ENCODE measurements at places on chromosomes 11 and 22.

GRCh38 chr11:15248749-15249148 lies 134.0 kb downstream of the INSC start:
- DNase-seq, result no peak

DNA sequence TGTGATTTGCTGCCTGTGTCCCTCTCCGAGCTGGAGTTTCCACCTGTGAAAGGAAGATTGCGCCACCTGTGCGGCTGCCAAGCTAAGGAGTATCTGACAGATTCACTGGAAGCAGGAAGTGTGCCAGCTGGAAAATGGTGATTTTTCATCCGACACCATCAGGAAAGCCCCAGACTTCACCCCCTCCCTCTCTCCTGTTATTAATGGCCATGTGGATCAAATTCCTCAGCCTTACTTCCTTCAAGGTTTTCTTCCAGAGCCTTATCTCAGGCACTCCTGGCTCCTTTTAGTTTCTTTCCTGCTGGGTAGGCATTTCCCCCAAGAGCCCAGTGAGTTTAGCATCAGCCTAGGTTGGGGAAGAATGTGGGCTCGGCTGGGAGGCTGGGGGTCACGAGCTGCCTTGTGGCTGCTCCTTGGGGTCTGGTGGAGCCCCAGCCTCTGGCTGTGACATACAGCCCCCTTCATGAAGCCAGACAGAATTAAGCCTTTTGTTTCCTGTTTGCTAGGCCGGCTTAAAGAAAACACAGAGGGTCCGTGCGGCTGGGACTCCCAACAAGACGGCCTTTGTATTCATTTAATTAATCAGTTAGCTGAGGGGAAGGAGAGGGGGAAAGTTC lies 37.1 kb downstream of the PKNOX2 start:
- no peak for DNase-seq

DNA sequence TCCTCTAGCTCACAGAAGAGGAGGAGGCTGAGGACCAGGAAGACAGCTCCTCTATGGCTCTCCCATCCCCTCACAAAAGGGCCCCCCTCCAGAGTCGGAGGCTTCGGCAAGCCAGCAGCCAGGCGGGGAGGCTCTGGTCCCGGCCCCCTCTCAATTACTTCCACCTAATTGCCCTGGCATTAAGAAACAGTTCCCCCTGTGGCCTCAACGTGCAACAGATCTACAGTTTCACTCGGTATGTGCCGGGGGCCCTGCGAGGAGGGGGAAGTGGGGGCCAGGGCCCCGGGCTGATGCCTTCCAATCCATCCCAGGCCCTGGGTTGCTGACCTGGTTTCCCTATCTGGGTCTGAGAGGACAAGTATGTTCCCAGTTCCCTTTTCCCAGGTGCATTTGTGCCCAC lies 7.9 kb downstream of the FOXR1 start:
- DNase-seq, result no peak

GRCh38 chr22:17955590-17956379 lies 68.6 kb downstream of the MICAL3 start:
- DNase-seq, result no peak

DNA sequence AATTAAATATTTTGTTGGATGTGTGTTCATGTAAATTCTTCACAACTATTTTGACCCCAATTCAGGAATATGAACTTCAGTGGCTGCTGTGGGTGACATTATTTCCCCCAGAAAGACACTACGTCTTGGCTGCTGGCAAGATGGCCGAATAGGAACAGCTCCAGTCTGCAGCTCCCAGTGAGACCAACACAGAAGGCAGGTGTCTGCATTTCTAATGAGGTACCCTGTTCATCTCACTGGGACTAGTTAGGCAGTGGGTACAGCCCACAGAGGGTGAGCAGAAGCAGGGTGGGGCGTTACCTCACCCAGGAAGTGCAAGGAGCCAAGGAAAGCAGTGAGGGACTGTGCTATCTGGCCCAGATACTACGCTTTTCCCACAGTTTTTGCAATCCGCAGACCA lies 65.3 kb downstream of the ZBTB44 start:
- DNase-seq, result no peak

DNA sequence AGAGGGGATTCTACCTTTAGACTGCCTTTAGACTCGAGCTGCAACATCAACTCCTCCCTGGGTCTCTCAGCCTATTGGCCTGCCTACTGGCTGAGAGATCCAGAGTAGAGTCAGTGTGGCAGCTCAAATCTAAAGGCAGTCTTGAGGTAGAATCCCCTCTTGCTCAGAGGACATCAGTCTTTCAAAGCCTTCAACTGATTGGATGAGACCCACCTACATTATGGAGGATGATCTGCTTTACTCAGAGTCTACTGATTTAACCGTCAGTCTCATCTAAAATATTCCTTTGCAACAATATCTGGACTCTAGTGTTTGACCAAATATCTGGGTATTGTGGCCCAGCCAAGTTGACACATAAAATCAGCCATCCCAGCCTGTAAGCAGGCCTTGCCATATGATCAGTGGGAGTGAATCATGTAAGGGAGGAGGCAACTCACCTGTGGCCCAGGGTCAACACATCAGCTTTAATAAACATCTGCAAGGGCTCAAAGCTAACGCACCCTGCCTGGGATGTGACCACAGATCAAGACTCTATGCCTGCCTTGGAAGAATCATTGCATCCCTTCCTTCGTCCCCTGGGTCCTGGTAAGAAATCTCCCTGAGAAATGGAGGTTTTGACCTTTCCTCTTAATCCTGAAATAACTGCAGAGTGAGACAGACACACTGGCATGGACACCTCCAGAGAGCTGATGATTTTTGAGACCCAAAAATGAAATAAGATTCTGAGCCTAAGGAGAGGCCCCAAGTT lies 198.0 kb downstream of the DBX1 start:
- no peak for DNase-seq

DNA sequence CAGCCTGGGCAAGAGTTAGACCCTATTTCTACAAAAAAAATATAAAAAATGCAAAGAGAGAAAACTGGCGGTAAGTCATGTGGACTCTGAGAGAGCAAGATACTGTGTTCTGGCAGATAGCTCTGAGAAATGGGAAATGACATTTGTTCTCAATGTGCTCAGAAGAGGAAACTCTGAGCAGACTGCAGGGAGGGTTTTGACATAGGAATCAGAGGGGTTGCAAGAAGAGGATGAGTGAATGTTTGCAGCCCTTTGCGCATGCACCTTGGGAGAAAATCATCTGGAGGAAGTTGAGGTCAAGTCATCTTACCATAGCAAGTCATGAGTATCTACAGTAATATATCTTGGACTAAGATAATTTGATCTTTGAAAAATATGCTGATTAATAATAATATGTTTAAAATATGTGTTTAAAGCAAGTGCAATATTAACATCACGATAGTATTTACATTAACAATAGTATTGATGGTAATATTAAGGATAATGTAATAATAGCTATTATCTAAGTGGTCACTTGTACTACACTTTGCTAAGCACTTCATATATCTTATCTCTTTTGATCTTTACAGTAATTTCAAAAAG lies 2.6 kb downstream of the ACER3 start:
- DNase-seq, result no peak

- no peak for DNase-seq
Measured at GRCh38 chr22:23566705-23567475, 13.2 kb downstream of the IGLL1 start.

- DNase-seq, result no peak
Measured at GRCh38 chr22:27135031-27135981, 477.9 kb downstream of the MIAT start.

GRCh38 chr11:68596231-68596630 lies 88.1 kb upstream of the GAL start:
- DNase-seq, result no peak

- no peak for DNase-seq
Measured at GRCh38 chr22:25346859-25347751, 127.7 kb downstream of the CRYBB2 start.

DNA sequence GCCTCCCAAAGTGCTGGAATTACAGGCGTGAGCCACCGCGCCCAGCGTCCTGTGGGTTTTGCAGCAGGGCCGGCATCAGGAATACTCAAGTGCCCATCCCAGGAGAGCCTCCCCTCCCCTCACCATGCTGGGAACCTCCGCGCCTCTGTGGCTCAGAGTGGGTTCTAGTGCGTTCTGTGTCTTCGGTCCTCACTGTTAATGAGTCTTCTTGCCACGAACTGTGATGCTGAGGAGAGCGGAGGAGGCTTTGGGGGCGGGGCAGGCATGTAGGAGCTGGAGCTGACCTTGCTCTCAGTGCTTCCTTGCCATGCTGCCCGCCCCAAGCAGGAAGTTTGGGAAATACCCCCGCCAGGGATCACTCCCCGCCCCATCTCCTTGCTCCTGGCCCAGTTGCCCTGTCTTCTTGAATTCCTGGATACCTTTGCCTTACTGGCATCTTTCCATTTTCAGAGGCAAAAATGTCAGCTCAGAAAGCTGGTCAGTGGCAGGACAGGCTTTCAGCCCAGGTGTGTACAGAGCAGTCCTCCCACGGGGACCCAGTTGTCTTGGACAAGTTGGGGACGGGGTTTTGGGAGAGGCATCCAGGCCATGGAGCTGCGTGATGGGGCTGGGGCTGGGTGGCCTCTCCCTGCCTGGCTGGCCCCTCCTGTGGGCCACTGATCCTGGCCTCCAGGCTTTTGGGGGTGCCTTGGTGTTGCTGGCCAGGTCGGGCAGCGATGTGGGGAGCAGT lies 5.1 kb downstream of the GRAMD4 start:
- DNase-seq, result no peak

DNA sequence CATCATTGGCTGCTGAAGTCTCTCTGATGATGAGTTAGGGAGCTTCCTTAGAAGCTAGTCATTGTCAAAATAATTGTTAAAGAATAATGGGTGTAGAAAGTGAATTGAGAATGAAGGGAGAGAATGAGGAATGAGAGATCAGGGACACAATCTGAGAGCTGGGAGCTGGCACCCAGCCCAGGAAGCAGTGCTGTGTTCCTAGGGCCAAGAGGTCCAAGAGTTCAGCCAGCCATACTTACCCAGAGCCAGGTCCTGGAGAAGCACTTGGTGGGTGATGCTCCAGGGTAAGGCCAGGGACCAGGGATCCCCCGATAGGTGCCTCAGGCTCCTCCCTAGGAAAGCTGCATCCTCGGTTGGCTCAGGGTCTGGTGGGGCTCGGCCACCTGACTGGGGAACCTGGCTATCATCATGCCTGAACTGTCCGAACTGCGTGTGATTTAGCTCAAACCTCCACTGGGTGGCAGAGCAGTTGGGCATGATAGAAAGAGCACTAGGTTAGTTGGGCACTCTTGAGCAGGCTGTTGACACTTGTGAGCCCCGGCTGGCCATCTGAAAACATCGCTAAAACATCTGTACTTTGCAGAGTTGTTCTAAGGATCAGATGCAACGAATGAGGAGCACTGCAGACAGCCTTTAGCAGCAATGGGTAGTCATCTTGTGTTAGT lies 123.9 kb upstream of the NCAM1 start:
- DNase-seq, result no peak

DNA sequence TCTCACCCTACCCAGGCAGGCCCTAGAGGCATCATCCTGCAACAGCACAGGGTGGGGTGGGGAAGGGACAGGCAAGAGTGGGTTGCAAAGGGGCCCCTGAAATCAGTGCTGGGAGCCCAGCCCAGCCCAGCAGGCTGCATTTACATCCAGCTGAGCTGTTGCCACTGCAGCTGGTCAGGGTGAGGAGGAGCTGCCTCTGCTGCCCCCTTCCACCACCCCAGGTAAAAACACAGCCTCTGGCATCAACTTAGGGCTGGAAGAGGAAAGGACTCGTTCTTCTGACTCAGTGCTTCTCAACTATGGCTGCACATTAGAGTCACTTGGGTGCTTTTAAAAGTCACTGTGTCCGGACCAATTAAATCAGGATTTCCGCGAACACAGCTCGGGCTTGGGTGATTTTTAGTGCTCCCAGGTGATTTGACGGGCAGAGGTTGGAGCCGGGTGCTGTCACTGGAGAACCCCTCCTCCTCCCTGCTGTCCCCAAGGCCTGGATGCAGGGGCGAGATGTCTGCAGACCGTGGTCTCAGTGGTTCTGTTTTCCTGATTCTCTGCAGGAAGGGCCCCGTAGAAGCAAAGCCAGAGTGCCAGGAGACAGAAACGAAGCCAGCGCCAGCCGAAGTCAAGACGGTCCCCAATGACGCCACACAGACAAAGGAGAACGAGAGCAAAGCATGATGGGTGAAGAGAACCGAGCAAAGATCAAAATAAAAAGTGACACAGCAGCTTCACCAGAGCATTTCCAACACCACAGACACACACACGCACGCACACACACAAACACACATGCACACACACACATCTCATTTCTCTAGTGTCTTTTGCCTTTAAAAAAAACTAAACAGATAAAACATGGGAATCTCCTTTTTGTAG lies 39.4 kb upstream of the TTC12 start:
- no peak for DNase-seq

DNA sequence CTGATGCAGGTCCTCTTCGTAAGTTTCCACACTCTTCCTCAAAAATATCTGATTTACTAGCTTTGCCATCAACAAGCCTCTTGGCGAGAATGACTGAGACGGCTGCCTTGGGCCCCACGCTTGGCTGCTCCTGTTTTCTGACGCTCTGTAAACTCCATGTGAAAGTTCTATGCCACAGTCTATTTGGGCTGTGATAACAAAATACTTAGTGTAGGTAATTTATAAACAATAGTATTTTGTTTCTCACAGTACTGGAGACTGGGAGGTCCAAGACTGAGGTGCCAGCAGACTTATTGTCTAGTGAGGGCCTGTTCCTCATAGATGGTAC lies 123.2 kb upstream of the SORL1-AS1 start:
- DNase-seq, result no peak

GRCh38 chr11:134818516-134818915 lies 406.5 kb upstream of the B3GAT1 start:
- DNase-seq, result no peak

DNA sequence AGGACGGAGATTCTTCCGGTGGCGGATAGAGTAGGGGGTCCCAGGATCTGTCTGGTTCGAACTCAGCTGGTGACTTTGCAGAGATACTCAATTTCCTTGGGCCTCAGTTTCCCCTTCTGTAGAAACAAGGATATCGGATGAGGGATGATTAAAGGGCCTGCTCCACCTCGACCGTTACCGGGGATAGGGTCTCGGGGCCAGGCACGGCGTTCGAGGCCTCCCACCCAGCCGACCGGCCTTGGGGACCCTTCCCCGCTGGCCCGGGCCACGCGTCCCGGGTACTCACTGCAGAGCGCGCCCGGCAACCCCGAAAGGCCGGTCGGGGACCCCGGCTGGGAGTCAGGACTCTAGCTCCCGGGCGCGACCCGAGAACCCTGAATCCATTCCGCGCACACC lies 321 bp downstream of the RHBDD3 start:
- DNase-seq, result no peak

- no peak for DNase-seq
Measured at GRCh38 chr11:106399076-106399511, 321.6 kb downstream of the AASDHPPT start.

DNA sequence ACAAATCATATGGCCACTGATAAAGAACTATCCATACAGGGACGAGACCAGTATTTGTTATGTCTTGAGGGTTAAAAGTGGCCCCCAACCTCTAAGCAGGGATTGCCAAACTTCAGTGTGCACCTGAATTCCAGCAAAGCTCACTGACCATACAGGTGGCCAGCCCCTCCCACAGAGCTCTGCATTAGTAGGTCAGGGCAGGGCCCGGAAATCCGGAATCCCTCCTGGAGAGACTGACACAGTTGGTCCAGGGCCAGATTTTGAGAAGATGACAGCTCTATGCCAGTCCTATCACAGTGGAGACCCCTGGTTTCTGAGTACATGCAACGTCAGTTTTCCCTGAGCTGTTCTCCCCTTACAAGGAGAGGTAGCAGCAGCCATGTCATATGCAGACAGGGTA lies 20.8 kb downstream of the VPS37C start:
- no peak for DNase-seq

GRCh38 chr22:31569126-31569525 lies 72.8 kb downstream of the SFI1 start:
- DNase-seq, result no peak
